ENCODE measurements at places on chromosomes 12 and 14. TPM values are rescaled to one million over a fixed set of nuclear protein-coding genes. Genes with fewer than 3 reads are reported as not detected.

GRCh38 chr12:46263140-46264016 is 5.5 kb downstream of the SLC38A1 start:
- no peak for DNase-seq

DNA sequence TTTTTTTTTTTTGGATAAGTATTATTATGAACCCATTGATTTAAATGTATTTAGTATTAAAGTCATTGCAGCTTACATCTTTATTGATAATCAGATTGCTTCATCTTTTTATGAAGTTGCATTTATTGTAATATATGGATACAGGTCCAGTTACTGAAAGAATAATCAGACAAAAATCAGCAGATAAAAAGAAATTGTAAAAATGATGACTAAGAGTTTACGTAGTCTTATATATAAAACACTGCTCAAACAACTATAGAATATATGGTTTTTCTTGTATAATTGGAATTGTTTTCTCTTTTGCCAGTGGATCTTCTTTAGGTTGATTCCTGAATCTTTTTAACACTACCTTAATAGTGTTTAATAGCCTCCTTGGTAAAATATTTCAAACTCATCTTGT is 378.3 kb downstream of the DUSP6 start:
- DNase-seq: no peak

DNA sequence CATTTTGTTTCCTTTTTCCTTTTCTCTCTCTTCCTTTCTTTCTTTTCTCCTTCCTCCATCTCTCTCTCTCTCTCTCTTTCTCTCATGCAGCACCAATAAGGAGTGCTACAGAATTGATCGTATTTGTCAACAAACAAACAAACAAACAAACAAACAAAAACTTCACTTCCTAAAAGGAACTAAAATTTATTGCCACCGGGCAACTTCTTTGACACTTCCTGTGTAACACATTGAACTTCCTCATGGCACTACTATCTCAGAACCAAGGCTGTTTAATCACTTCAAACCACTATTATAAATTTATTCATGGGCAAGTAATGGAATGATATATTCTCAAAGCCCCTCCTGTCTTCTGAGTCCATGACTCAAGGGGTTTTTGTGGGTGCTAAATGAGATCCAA is 51.3 kb downstream of the SERPINA3 start:
- DNase-seq: no peak

DNA sequence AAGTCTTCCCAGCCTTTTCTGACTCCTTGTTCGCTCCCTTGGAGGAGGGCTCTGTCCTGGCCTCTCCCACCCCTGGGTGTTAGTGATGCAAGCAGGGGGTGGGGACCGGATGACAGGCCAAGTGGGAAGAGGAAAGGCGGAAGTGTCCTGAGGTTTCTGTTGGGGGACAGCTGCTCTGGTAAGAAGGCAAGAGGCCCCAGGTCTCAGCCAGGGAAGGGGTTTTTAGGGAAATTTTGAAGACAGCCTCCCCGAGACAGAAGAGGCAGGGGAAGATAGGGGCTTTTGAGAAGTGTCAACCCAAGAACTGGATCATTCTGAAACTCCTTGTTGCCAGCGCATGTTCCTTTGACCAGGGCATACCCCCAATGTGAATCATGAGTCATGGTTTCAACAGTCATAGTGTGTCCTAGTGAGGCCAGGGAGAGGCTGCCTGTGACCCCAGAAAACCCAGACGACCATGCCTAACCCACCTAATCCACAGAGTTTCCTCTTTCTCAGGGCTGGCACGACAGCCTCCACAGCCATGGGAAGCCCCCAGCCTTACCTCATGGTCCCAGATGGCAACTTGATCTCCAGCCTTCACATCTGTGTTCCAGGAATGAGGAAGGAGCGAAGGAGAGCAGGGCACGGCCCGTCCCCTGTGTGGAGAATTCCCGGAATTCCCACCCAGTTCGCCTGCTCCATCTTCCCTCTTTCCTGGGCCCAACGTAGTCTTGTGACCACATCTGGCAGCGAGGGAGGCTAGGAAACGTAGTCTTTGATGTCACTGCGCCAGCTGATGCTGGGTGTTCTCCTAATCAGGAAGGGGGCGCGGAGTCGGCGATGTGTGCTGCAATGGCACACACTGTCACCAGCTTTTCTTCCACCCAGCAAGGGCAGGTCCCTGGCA is 4.9 kb upstream of the GPR132 start:
- no peak for DNase-seq

- no peak for DNase-seq
Measured at GRCh38 chr14:61656341-61656740, 39.0 kb upstream of the HIF1A start.

- no peak for DNase-seq
Measured at GRCh38 chr12:29882846-29883245, 99.1 kb upstream of the TMTC1 start.

DNA sequence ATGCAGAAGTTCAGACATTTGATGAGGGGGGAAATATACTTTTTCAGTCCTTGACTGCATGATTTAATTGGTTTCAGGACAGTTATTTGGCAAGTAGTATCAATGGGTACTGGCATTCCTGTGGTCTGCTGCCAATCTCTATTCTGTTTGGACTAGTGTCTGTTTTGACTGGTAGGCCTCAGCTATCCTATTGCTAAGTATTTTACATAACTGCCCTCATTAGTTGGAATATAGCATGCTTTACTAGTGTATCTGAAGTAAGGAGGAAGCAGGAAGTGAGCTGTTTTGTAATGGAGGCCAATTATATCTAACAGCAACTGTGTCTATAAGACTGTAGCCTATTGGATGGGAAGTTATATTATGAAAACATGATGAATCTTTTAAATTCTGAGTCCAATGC is 104.3 kb downstream of the FLRT2 start:
- DNase-seq: no peak

- no peak for DNase-seq
Measured at GRCh38 chr12:52670961-52671360, 9.2 kb downstream of the KRT1 start.

The DEGS2 gene
- 25.0 TPM for total RNA-seq

The PTGR2 gene
- total RNA-seq: 14.7 TPM

Data from left colon (tissue), 2 donors.